ENCODE measurements at places on chromosomes 7 and 10. TPM values are rescaled to one million over a fixed set of nuclear protein-coding genes. Genes with fewer than 3 reads are reported as not detected.

DNA sequence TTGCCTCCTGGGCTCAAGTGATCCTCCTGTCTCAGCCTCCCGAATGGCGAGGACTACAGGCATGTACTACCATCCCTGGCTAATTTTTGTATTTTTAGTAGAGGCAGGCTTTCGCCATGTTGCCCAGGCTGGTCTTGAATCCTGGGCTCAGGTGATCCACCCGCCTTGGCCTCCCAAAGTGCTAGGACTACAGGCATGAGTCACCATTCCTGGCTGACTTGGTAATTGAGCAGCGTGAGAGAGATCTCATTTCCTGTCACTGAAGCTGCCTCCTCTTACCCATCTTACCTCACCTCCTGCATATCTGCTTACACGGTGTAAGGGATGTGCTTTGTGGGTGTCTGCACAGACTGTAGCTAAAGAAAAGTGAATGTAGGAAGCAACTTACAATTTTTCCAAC, 9.7 kb downstream of the IFIT3 start:
- no peak overlapping the region for H3K4me3 ChIP-seq
- no peak overlapping the region for H3K27ac ChIP-seq
- H3K27me3 ChIP-seq: no peaks in the 10 kb centered on the region
- no peak for DNase-seq
- H3K4me1 ChIP-seq: peaks cover 27% of the 10 kb centered on the region
- H3K36me3 ChIP-seq: peaks cover 36% of the 10 kb centered on the region

DNA sequence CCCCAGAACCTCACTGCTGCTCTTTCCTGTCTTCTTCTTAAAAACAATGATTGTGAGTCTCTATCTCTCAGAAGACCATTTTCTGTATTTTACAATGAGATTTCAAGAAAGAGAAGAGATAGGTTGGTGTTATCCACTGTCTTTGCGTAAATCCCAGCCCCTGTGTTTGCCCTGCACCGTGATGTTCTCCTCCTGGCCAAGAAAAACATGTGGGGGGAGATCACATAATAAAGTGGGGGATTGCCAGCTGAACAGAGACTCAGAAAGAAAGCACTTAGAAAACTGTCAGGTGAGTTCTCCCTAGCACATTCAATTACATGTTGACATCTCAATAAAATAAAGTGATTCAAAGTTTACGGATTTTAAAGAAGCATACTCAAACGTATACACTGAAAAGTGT, 105.0 kb upstream of the PITRM1 start:
- H3K27ac ChIP-seq: no peak overlapping the region
- H3K27me3 ChIP-seq: no peaks in the 10 kb centered on the region
- no peak overlapping the region for H3K4me3 ChIP-seq
- no peak for DNase-seq

The OPALIN gene
- total RNA-seq: not detected

The KCP gene
- total RNA-seq: 0.90 TPM

- H3K27me3 ChIP-seq: no peaks in the 10 kb centered on the region
- H3K4me1 ChIP-seq: no peaks in the 10 kb centered on the region
- no peak overlapping the region for H3K4me3 ChIP-seq
- H3K27ac ChIP-seq: no peak overlapping the region
These were observed 1009.7 kb upstream of the CELF2 start for GRCh38 chr10:10007957-10008356.

- H3K27me3 ChIP-seq: peaks cover 39% of the 10 kb centered on the region
- no peaks in the 10 kb centered on the region for H3K4me1 ChIP-seq
- no peak overlapping the region for H3K4me3 ChIP-seq
These were observed 6.0 kb upstream of the CFAP46 start for GRCh38 chr10:132948351-132948750.

DNA sequence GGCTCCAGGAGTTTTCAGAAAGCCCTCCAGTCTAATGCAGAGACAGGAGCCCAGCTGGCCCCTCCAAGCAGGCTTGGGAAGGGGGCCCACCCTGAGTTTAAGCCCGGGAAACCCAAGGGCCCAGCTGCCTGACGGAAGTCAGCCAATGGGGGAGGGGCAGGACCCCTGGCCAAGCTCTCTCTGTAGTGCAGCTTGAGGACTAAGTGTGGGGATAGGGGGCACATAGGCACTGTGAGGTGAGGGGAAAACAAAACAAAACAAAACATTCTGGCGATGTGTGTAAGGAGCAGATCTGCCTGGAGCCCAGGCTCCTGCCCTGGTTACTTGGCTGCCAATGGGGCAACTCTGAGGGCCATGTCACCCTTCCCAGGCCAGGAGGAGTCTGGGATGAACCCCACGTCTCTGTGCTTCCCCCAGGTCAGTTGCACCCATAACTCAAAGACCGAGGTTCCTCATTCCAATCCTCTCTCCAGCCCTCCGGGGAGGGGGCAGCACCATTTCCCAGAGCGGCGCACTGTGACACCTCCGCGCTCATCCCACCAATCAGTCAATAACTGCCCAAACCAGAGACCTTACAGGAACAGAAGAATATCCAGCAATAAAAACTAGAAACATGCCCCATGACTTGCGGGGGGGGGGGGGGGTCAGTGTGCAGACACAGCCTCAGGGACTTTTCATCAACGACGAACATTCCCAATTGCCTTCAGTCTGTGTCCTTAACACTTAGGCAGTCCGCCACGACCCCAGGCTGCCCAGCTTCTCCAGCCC, 1.7 kb downstream of the CXCL12 start:
- no peak for DNase-seq
- H3K36me3 ChIP-seq: no peaks in the 10 kb centered on the region
- peaks cover 26% of the 10 kb centered on the region for H3K27me3 ChIP-seq
- H3K27ac ChIP-seq: peak overlapping the region; percentile 11
- H3K4me3 ChIP-seq: peak overlapping the region; percentile 45

GRCh38 chr10:114962441-114962840, 24.4 kb downstream of the TRUB1 start:
- H3K27ac ChIP-seq: no peak overlapping the region
- H3K4me3 ChIP-seq: no peak overlapping the region
- H3K36me3 ChIP-seq: no peaks in the 10 kb centered on the region
- no peaks in the 10 kb centered on the region for H3K4me1 ChIP-seq
- no peaks in the 10 kb centered on the region for H3K27me3 ChIP-seq

DNA sequence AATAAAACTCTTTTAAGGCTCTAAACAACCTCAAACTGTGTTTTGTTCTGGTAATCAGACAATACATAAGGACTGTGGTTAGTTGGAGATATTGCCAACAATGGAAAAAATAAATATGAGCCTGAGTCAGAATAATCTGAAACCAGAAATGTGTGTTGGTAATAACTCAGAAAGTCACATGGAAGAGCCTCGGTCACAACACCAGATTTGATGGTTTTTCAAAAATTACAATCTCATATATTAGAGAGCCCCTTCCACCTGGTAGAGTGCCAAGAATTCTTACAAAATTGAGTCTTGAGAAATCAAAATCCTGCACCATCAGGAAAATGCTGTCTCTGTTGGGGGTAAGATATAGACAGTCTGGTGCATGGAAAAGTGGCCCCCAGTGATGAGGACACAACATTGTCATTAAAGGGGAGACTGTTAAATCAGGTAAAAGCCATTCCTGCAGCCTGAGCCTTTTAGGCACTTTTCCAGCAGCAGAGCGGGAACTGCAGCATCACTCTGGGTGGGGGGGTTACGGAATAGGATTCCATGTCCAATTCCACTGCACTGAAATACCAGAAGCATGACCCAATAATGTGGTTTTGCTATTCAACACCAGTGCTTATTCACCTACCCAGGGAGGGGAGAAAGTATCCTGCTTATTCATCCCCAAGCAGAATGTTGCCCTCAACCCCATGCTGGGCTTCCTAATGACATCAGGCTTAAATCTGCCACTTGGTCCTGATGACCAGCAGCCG, 9.5 kb upstream of the ADAM12 start:
- H3K4me1 ChIP-seq: no peaks in the 10 kb centered on the region
- H3K36me3 ChIP-seq: no peaks in the 10 kb centered on the region
- no peaks in the 10 kb centered on the region for H3K27me3 ChIP-seq
- H3K4me3 ChIP-seq: no peak overlapping the region
- no peak for DNase-seq

- H3K36me3 ChIP-seq: no peaks in the 10 kb centered on the region
- no peaks in the 10 kb centered on the region for H3K4me1 ChIP-seq
- no peaks in the 10 kb centered on the region for H3K27me3 ChIP-seq
- H3K4me3 ChIP-seq: no peak overlapping the region
These were observed 306.6 kb upstream of the PFKP start for GRCh38 chr10:2760736-2761135.

DNA sequence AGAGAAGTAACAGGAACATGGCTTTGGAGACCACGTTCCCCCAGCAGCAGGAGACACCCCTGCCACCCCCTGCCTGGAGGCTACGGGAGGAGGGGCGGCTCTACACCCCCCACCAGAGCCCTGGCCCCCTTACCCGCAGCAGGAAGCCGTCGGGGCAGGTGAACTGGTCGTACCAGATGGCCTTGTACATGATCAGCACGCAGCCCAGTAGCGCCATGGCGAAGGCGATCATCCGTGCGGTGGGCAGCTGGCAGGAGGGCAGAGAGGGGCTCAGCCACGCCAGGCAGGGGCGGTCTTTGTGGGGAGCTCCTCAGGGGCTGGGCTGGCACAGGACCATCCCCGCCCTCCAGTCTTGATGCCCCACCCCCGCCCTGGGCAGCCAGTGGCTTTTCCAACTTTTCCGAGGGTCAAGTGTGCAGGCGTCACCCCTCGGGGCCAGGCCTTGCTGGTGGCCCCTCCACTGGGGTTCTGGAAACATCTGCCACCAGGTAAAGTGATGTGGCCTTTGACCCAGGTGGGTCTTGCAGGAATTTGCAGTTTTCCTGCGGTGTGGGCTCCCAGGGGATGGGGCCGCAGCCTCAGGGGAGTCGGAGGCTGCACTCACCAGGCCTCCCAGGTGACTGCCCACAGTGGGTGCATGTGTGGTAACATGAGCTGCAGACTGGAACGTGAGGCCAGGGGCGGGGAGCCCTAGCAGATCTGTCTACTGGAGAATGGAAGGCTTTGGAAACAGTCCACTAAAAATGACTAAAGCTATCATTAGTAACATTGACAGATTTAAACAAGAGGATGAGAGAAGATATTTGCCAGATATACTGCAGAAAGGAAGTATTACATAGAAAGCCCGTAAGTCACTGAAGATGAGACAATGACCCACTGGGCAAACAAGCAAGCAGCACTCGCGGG, 9.7 kb downstream of the CALY start:
- H3K36me3 ChIP-seq: no peaks in the 10 kb centered on the region
- H3K4me3 ChIP-seq: no peak overlapping the region
- H3K4me1 ChIP-seq: no peaks in the 10 kb centered on the region
- H3K27ac ChIP-seq: no peak overlapping the region

The DNA2 gene
- total RNA-seq: 11.9 TPM

The SEMA3D gene
- total RNA-seq: 4.8 TPM

All from tibial nerve (tissue), 4 donors.